ENCODE measurements at places on chromosomes 7 and 10.
A peak's percentile ranks its signal among the peaks of the same experiment; 100 is the strongest.

GRCh38 chr7:157280216-157280841 is 56.5 kb upstream of the DNAJB6 start:
- no peak for DNase-seq

GRCh38 chr10:3761904-3762303 is 23.1 kb downstream of the KLF6 start:
- no peak for DNase-seq

DNA sequence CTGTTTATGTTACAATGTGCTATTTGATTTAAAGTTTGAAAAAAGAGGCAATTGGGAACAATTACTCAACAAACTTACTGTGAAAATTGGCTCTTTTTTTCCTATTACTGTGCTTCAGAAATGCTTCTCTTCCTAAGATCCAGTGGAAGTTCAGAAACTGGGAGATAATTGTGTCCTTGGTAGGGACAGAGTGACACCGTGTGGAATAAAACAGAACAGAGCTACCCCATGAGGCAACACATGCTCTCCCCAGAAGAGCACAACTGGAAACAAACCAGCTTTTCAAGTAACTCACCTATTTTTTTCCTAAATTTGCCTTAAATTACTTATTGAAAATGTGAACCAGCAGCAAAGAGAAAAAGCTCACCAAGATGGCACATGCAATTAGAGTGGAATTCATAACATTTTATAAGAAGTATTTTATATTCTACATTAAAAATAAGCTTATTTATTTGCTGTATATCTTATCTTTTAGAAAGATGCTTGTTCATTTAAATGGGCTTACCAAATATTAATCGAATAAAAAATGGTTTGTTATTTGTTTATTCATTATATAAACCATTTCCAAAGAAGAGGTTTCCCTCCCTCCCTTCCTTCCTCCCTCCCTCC is 346.1 kb upstream of the ANKRD30A start:
- DNase-seq, result peak; percentile 54

- DNase-seq, result no peak
Measured at GRCh38 chr7:136205956-136206355, 228.8 kb upstream of the MTPN start.

- no peak for DNase-seq
Measured at GRCh38 chr7:148337246-148337965, 253.2 kb upstream of the C7orf33 start.

- no peak for DNase-seq
Measured at GRCh38 chr7:28779954-28780353, 178.2 kb downstream of the TRIL start.

DNA sequence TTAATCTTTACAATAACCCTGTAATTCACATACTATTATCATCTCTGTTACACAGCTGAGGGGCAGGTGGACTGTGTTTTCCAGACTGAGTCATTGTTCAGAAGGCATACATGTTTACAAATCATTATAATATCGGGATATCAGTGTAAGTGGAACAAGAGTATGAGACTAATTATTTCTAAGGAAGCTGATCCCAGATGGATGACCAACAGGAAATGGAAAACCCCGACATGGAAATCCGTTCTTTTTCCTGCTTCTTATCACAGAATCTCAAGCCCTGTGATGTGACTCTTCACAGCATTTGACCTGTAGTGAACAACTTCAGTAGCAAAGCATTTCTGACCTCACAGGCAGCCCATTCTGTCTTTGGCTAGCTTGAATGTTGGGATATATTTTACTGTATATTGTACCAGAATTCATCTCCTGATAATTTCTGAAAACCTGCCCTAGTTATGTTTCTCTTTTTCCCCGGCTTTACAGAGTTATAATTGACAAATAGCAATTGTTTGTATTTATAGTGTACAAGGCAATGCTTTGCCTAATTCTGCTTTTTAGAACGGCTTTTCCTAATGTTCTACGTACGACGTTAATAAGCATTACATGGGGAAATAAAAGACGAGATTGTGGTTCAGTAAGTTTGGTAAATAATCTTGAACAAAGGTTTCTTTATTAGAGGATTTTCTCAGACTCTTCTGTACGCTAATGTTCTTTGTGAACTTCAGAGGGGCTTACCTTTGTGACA is 78.6 kb upstream of the SYPL1 start:
- no peak for DNase-seq

- no peak for DNase-seq
Measured at GRCh38 chr10:127526161-127526560, 22.9 kb upstream of the NPS start.

DNA sequence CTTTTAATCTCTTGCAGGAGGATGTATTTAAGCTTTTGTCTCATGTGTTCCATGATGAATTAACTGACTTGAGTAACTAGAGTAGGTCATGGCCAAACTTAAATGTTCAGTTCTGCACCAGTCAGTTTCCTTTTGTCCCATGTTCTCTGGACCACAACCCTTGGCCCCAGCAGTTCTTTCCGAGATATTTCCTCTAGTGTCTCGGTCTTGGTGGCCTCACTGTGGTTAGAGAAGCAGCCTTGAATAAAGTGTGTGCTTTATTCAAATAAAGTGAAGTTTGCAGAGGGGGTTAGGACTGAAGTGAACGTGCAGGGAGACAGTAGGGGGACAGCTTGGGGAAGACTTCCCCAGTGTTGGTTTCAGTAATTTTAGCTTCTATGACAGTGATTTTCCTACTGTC is 9.3 kb downstream of the ZNF212 start:
- DNase-seq, result no peak

- no peak for DNase-seq
Measured at GRCh38 chr10:3193751-3194150, 21.2 kb upstream of the PITRM1 start.

DNA sequence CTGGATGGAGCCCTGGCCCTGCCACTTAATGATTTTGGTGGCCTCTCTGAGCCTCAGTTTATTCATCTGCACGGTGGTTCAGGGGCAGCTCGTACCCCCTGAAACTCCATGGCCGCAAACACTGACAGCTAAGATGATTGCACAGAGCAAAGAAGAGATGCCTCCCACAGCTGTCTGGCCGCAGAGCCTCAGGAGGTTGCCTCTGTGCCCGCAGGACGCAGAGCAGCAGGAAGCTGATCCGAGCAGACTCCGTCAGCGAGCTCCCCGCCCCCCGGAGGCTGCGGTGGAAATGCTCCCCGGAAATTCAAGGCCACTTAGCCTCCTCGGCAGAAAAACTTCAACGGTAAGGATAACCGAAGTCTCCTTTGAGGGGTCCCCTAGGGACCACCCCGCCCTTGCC is 30.2 kb upstream of the C10orf53 start:
- DNase-seq, result no peak

DNA sequence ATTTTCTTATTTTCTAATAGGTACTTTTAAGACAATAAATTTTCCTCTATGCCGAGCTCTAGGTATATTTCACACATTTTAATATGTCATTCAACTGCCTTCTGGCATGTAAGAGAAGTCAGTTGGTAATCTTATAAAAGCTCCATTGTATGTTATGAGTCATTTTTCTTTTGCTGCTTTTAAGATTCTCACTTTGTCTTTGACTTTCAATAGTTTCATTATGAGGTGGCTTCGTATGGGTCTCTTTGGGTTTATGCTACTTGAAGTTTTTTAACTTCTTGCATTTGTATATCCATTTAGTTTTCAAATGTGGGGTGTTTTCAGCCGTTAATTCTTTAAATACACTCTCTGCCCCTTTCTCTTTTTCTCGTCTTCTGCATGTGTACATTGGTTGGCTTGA is 80.5 kb downstream of the ABCA13 start:
- no peak for DNase-seq

- DNase-seq, result no peak
Measured at GRCh38 chr10:132515811-132516726, 21.5 kb upstream of the INPP5A start.

- DNase-seq, result no peak
Measured at GRCh38 chr7:143283381-143283780, 1.4 kb upstream of the TMEM139 start.

- no peak for DNase-seq
Measured at GRCh38 chr10:130927157-130927556, 384.4 kb downstream of the TCERG1L start.

GRCh38 chr10:58177362-58177947 is 90.2 kb downstream of the IPMK start:
- DNase-seq, result peak; percentile 37

GRCh38 chr7:32496052-32496813 is 944 bp downstream of the AVL9 start:
- DNase-seq, result no peak

- DNase-seq, result no peak
Measured at GRCh38 chr7:143384148-143384547, 3.0 kb downstream of the ZYX start.

GRCh38 chr7:106788637-106789036 is 76.4 kb upstream of the PIK3CG start:
- no peak for DNase-seq

DNA sequence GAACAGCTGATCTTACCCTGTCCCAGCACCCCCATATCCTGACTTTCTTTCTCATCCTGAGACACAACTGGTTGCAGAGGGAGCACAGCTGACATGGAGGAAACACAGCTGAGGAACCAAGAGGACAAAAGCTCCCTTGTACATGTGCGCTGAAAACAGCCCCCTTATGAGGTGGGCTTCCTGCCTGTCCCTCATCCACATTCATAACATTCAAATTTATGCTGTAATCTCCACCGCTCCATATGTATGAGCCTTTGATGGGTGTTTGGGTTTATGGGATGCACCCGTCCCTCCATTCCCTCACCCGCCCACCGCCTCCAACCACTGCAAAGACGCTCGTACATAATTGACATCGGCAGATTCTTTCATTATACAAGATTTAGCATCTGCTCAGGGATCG is 49.6 kb upstream of the BTRC start:
- DNase-seq, result no peak

- DNase-seq, result no peak
Measured at GRCh38 chr10:44520651-44521050, 135.8 kb upstream of the CXCL12 start.

DNA sequence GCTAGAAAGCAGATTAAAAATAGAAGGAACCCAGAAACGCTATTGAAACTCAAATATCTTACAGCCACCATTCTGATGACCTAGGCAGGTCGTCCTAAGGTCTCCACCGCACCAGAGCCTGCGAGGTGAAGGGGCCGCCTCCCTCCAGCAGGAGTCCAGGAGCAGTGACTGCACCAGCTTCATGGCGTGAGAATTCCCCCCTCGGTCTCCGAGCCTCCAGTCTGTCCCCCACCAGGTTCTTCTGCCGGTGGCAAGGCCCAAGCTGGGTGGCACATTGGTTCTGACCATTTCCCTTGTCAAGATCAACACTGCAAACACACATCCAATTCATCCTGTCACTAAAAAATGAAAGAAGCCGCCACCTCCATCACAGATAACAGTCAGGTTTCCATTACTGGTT is 98.7 kb downstream of the DIP2C start:
- no peak for DNase-seq

GRCh38 chr10:88092973-88093372 is 229.5 kb downstream of the PTEN start:
- DNase-seq, result no peak

DNA sequence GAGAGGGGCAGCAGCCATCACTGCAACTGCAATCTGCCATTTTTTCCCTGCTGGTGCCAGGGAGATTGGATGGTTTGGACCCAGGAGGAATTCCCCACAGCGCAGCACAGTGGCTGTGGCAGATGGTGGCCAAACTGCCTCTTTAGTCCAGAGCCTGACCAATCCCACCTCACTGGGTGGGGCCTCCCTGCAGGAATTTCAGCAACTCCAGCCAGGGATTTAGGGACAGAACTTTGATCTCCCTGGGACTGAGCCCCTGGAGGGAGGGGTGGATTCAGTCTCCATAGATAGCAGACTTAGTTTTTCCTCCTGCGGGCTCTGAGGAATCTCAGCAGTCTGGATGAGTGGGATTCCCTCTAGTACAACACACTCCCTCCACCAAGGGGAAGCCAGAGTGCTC is 179.7 kb upstream of the WDR11 start:
- DNase-seq, result no peak

- DNase-seq, result no peak
Measured at GRCh38 chr10:47260505-47261111, 39.4 kb upstream of the GDF10 start.

DNA sequence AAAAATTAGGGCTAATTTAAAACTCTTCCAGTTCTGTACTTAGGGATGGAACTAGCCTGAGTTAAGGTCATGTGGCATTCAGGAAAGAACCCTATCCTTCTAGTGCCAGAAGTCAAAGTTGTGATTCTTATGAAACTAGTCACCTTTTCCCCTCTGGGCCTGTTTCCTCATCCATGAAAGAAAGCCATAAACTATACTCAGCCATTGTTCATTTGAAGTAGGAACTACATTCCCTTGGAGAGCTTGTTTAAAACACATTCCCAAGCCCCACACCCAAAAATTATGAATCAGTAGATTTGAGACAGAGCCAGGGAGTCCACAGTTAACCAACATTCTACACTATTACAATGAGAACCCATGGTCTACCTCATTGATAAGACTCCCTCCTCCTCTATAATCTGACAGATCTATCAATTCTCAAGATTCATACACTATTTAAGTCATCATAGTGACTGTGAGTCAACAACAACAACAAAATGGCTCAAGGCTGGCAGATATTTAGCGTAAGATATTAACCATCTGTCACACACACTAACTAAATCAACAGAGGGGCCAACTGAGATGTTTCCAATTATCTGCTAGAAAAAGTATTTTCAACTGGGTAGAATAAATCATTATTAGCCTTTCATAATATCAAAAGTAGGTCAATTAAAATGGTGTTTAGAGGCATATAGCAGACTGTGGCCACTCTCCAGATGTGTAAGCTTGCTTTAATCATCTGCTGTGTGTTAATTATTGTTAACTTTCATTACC is 102.3 kb downstream of the SLC25A13 start:
- no peak for DNase-seq
